Effector CD8-positive, alpha-beta T cell (primary cell): ENCODE measurements at places on chromosomes 11 and 22.

GRCh38 chr11:116458546-116458945, 314.2 kb downstream of the BUD13 start:
- no peak for DNase-seq

- no peak for DNase-seq
Measured at GRCh38 chr11:129248618-129249017, 56.5 kb upstream of the ARHGAP32 start.

DNA sequence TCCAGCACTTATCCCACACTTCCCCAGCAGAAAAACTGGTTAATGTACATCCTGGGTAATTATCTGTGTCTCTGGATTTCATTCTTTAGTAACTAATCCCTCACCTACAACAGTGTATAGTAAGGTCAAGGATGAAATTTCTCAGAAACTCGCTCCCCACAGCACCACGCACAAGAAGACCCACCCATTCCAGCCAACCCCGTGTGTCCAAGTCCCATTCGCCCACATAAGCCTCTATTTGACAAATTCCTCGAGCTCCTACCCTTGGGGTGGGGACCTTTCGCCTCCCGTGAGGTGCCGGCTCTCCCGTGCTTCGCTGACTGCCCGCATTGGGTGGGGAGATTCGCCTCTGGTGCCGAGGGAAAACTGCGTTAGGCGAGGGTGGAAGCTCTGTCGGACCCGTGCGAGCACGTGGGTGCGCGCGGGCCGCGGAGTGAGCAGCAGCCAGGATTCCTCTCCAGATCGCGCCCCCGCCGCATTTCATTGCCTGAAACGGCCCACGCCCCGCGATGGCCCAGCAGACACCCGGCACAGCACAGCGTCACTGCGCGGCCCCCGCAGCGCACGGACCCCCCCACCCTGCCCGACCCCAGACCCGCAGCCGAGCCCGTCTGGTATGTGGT, 866 bp downstream of the EXPH5 start:
- no peak for DNase-seq

GRCh38 chr11:119729951-119730613, 1.1 kb upstream of the NECTIN1 start:
- DNase-seq: no peak

GRCh38 chr11:57647372-57647771, 2.3 kb downstream of the YPEL4 start:
- DNase-seq: no peak

DNA sequence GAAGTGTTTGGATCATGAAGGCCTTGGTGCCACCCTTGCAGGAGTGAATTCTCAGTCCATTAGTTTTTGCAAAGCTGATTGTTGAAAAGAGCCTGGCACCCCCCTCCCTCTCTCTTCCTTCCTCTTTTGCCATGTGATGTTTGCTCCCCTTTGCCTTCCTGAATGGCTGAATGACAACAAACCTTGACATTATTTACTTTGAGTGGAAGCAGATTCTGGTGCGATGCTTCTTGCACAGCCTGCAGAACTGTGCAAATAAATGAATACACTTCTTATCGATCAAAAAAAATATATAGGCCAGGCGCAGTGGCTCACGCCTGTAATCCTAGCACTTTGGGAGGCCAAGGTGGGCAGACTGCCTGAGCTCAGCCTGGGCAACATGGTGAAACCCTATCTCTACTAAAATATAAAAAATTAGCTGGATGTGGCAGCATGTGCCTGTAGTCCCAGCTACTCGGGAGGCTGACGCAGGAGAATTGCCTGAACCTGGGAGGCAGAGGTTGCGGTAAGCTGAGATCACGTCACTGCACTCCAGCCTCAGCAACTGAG, 2.0 kb upstream of the NARS2 start:
- DNase-seq: no peak

- DNase-seq: no peak
Measured at GRCh38 chr11:11057472-11057854, 199.6 kb upstream of the ZBED5 start.
